ENCODE measurements at places on chromosomes 2 and 18. TPM values are rescaled to one million over a fixed set of nuclear protein-coding genes. Genes with fewer than 3 reads are reported as not detected.

The CYRIA gene
- total RNA-seq, result 4.3 TPM

The KATNAL2 gene
- total RNA-seq, result 9.6 TPM

The NPAS2 gene
- 9.0 TPM for total RNA-seq

The DSC2 gene
- not detected for total RNA-seq

The BCL11A gene
- under 0.01 TPM for total RNA-seq

The TXNDC2 gene
- under 0.01 TPM for total RNA-seq

The CRYGD gene
- total RNA-seq, result not detected

The APLF gene
- 5.8 TPM for total RNA-seq

The PSMA8 gene
- not detected for total RNA-seq

The ANKRD30BL gene
- total RNA-seq, result not detected

The NOP58 gene
- 60.2 TPM for total RNA-seq

The ATP8B1 gene
- total RNA-seq, result 83.7 TPM

The CHRNG gene
- not detected for total RNA-seq

The CCDC74A gene
- total RNA-seq, result 12.7 TPM

The TUBA4B gene
- not detected for total RNA-seq

The OTOF gene
- total RNA-seq, result not detected

The SIX3 gene
- not detected for total RNA-seq

The ACTG2 gene
- total RNA-seq, result 4.1 TPM

The SPDYA gene
- 2.3 TPM for total RNA-seq

The LIPT1 gene
- 4.6 TPM for total RNA-seq

The ACTR3 gene
- 219 TPM for total RNA-seq

The SALL3 gene
- total RNA-seq, result not detected

The NEU2 gene
- not detected for total RNA-seq

The AMER3 gene
- total RNA-seq, result not detected

The FEV gene
- total RNA-seq, result under 0.01 TPM

The TNFAIP6 gene
- 32.4 TPM for total RNA-seq

The FSHR gene
- total RNA-seq, result not detected

The CTAGE1 gene
- total RNA-seq, result not detected

The FBXO11 gene
- 75.2 TPM for total RNA-seq

The CHRNA1 gene
- not detected for total RNA-seq

The IL1RL1 gene
- total RNA-seq, result 0.33 TPM

The FAP gene
- total RNA-seq, result 143 TPM

The AGXT gene
- total RNA-seq, result not detected

The C2orf42 gene
- total RNA-seq, result 36.2 TPM
